NCI-H524 (cell line): ENCODE measurements at places on chromosomes 5 and 9.

DNA sequence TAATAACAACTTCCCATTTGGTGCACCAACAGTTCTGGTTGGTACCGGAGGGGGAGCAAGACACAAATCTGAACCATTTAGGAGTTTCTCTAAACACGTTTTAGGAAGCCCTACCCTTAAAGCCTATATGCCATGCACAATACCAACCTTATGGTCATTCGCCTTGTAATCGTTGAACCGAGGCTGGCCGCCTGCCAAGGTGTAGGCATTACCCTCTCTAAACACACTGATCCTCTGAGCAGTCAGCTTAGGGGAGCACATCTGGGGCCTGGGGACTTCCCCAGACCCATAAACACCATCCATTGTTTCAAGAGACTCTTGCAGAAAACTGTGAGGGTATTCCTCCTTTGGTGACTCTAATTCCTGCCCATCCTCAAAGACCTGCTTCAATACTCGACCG is 328 bp downstream of the GRXCR2 start:
- DNase-seq, result peak; percentile 87

GRCh38 chr5:168706655-168707069 is 127.5 kb upstream of the PANK3 start:
- DNase-seq, result peak; percentile 31

- no peak for DNase-seq
Observed at GRCh38 chr9:97761056-97761598, 64.0 kb upstream of the XPA start.

GRCh38 chr5:40688127-40688761 is 8.5 kb downstream of the PTGER4 start:
- DNase-seq, result peak; percentile 88

DNA sequence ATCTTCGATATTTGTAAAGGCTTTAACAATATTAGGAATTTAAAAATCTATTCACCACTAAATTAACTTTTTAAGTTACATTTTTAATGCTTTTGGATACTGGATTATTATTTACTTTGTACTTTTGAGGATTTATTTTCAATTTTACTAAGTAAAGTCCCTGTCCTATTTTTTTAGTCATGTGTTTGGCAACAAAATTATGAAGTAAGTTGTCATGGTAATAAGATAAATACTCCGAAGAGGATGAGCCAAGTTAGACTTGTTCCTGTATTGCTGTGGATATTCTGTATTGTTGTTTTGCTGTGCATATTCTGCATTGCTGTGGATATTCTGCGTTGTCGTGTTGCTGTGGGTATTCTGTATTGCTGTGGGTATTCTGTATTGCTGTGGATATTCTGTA is 210.1 kb downstream of the MTRR start:
- DNase-seq, result no peak

- DNase-seq, result no peak
Observed at GRCh38 chr9:16597136-16597535, 273.3 kb downstream of the BNC2 start.

DNA sequence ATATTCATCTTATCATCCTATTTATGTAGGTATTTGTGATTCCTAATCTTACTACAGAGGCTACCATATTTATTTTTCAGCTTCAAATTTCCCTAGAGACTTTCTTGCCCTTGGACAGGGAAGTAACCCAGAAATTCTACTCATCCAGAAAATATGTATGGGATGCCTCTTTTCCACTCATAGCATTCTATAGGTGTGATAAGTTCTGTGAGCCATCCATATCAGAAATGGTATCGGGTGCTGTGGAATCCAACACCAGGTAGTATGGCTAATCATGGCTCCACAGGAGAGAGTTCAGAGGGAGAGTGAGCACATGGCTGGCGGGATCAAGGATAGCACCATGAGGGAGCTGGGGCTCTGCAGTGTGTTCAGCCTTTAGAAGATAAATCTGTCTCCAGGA is 349.3 kb upstream of the ACTBL2 start:
- DNase-seq, result no peak

- no peak for DNase-seq
Observed at GRCh38 chr5:84213212-84213611, 171.5 kb downstream of the EDIL3 start.

- DNase-seq, result no peak
Observed at GRCh38 chr9:77170991-77171699, 6.2 kb upstream of the VPS13A start.

GRCh38 chr9:16213781-16214515 is 656.5 kb downstream of the BNC2 start:
- DNase-seq, result no peak

DNA sequence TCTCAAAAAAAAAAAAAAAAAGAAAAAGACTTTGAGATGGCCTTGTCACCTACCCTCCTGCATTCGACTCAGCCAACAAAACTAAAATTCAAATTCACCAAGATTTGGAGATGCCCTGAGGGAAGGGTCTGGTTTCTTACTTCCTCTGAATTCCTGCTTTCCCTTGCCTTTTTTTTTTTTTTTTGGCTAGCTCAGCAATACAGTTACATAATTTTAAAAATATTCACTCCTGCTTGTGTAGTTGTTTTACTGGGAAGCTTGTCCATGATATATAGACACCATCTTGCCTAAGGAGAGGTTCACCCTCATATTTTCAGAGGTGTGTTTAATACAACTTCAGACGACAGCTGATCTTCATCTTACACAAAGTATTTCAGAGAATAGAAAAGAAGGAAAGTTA is 21.3 kb upstream of the SERINC5 start:
- DNase-seq, result no peak

DNA sequence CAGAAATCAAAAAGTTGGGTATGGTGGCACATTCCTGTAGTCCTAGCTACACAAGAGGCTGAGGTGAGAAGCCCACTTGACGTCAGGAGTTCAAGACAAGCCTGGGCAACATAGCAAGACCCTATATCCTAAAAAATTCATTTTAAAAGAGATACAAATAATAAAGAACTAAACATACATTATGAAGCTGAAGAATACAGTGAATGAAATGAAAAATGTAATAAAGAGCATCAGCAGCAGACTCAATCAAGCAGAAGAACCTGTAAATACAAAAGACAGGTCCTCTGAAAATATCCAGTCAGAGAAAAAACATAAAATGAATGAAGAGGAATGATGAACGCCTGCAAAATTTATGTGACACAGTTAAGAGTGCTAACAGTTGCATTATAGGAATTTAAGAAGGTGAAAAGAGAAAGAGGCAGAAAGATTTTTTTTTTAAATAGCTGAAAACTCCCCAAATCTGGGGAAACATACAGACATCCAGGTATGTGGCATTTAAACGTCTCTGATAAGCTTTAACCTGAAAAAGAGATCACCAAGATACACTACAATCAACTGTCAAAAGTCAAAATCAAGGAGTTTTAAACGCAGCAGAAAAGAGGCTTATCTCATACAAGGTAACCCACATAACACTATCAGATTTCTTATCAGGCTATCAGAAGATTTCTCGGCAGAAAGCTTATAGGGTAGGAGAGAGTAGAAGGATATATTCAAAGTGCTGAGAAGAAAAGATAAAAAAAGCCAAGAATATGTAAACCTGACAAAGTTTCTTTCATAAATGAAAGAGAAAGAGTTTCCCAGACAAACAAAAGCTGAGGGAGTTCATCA is 57.6 kb downstream of the PRRC1 start:
- no peak for DNase-seq

- DNase-seq, result no peak
Observed at GRCh38 chr9:127613583-127613954, 1.5 kb downstream of the STXBP1 start.

DNA sequence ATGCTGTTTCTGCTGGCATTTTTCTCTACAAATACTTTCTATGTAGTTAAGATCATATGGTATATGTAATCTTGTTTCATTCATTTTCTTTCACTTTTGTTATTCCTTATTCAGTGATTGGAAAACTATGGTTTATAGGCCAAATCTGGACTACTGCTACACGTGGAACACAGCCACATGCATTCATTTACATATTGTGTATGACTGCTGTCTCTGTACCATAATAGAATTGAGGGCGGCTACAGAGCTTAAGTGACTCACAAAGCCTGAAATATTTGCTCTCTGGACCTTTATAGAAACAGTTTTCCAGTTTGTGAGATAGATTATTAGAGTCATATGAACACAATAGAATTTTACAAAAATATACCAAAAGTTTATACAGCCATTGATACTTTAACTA is 133.6 kb upstream of the CDKN2B start:
- DNase-seq, result no peak

GRCh38 chr5:123787635-123788034 is 275.7 kb downstream of the CSNK1G3 start:
- DNase-seq, result no peak

- DNase-seq, result peak; percentile 40
Observed at GRCh38 chr5:175873088-175873454, 1.7 kb downstream of the CPLX2 start.

- DNase-seq, result peak; percentile 45
Observed at GRCh38 chr5:170791325-170791954, 7.9 kb downstream of the GABRP start.

DNA sequence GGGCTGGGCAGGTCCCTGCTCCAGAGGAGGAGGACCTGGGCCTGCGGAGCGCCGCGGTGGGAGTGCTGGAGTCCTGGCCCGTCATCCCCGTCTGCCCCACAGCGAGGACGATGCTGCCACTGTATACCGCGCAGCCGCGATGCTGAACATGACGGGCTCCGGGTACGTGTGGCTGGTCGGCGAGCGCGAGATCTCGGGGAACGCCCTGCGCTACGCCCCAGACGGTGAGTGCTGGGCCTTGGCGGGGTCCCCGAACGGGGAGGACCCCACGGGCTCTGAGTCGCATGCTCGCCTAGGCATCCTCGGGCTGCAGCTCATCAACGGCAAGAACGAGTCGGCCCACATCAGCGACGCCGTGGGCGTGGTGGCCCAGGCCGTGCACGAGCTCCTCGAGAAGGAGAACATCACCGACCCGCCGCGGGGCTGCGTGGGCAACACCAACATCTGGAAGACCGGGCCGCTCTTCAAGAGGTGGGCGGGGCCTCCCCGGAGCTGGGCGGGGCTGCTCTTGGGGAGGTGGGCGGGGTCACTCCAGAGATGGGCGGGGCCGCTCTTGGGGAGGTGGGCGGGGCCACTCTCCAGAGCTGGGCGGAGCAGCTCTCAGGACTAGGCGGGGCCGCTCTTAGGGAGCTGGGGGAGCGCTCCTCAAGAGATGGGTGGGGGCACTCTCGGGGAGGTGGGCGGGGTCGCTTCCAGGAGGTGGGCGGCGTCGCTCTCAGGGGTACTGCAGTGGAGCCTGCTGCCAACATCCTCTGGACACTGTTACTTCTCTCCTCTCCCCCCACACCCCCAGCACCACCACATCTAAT is 13.1 kb downstream of the LRRC26 start:
- no peak for DNase-seq

DNA sequence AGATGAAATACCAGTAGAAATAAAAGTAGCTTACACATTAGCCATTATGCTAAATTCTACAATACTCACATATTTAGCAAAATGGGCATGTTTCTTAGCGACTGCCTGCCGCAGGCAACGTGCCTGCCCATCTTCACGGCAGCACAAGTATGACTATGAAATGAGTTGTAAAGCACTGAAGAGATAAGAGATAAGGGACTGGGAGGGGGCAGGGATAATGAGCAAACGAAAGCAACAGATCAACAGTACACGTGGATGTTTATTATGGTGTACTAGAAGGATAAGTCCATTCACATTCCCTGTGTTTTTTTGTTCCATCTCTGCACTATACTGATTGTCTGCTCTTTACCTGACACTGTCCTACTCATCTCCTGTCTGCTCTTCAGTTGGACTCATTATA is 44.1 kb upstream of the KCNN2 start:
- DNase-seq, result no peak

DNA sequence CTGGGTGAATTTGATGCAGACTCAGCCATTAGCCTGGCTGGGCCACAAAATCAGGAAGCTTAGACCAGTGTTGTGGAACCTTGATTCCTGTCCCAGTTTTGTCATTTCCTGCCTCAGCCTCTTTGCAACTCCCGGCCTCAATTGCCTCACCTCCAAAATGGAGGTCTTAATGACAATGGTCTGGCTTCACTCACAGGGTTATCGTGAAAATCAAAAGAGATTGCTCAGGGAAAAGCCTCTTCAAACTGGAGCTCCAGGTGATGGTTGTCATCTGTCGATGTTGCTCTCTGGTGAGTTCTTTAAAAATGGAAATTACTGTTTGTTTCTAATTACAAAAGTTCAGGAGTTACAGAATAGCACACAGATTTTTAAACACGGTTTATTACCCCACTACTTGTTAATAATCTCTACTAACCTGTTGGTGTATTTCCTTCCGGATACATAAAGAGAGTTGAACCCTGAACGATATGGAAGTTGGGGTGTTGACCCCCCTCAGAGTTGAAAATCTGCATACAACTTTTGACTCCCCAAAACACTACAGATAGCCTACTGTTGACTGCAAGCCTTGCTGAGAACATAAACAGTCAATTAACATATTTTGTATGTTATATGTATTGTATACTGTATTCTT is 109.9 kb upstream of the CPEB4 start:
- no peak for DNase-seq

DNA sequence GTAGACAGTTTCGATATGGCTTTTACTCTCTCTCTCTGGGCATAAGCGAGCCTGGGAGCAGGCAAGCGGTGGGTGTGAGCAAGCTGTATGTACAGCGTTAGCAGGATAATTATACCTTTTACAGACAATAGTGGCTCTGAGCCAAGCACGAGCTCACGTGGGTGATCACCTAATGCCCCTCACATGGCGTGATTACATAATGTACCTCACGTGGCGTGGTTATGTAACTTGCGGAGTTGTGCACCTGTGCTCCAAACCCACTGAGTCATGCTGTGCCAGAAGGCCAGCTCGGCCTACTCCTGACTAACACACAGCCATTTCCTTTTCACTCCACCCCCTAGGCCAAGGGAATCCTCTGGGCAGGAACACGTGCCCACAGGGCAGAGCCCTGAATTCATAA is 797.2 kb downstream of the EFNA5 start:
- DNase-seq, result no peak
